ENCODE measurements at places on chromosomes 3 and 15.

GRCh38 chr3:190414297-190414696 lies 26.3 kb downstream of the CLDN16 start:
- no peak for DNase-seq

- DNase-seq = no peak
These were observed 336.7 kb upstream of the ZNF717 start for GRCh38 chr3:76122007-76122406.

- DNase-seq = no peak
These were observed 78.1 kb upstream of the RNF7 start for GRCh38 chr3:141659821-141660613.

GRCh38 chr15:99719096-99719541 lies 14.1 kb downstream of the LYSMD4 start:
- DNase-seq = no peak

DNA sequence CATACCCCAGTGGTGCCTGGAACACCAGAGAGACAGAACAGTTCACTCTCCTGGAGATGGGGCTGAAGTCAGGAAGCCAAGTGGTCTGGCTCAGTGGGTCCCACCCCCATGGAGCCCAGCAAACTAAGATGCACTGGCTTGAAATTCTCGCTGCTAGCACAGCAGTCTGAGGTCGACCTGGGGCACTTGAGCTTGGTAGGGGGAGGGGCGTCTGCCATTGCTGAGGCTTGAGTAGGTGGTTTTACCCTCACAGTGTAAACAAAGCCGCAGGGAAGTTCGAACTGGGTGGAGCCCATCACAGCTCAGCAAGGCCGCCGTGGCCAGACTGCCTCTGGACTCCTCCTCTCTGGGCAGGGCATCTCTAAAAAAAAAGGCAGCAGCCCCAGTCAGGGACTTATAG lies 272.0 kb downstream of the KLF13 start:
- DNase-seq = no peak

- DNase-seq = no peak
These were observed 166.6 kb downstream of the ANO10 start for GRCh38 chr3:43455233-43455632.

GRCh38 chr3:113200946-113201345 lies 10.4 kb upstream of the BOC start:
- no peak for DNase-seq

GRCh38 chr3:30318110-30318509 lies 288.3 kb upstream of the TGFBR2 start:
- DNase-seq = no peak

DNA sequence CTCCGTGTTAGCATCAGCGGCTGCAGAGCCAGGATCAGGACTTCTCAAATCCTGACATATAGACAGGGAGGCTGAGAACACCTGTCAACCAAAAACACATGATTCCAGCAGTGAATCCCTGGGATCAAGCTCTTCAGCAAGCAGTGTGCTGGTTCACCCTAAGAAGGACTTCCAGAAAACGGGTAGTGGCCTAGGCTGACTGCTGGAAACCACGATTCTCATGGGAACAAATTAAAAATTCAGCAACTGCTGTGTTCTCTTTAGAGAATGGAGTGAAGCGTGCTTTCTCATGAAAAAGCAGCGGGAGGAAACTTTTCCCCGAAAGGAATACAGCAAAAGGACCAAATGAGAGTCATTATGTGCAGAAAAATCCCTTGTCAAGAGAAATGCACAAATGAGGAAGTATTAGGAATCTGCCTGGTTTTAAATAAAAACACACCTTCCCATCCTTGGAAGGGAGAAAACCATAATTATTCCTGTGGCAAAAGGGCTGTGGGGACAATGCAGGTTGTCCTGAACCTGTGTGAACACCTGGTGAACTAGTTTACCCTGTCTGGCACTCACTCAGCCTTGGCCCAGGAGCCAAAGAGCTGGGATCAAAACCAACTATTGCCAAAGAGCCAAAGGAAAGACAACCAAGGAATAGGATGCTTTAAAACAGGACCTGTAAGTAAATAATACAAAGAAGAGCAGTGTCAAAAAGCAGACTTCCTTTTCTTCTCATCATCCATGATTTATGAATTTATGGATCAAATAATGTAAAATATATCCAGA lies 13.4 kb downstream of the IL12A start:
- DNase-seq = no peak

- no peak for DNase-seq
These were observed 47.6 kb downstream of the ZBTB38 start for GRCh38 chr3:141415953-141416352.

- DNase-seq = no peak
These were observed 64.3 kb upstream of the MELTF start for GRCh38 chr3:197093871-197094270.

- no peak for DNase-seq
These were observed 122.6 kb downstream of the SATB1 start for GRCh38 chr3:18302517-18302916.

GRCh38 chr15:84898761-84899160 lies 14.3 kb downstream of the SLC28A1 start:
- no peak for DNase-seq

GRCh38 chr3:42685891-42686820 lies 819 bp downstream of the KLHL40 start:
- no peak for DNase-seq

GRCh38 chr15:69793431-69793780 lies 304.3 kb downstream of the TLE3 start:
- no peak for DNase-seq
